ENCODE measurements at places on chromosomes 7 and 10. TPM values are rescaled to one million over a fixed set of nuclear protein-coding genes. Genes with fewer than 3 reads are reported as not detected.

GJD4 gene
- total RNA-seq, result not detected

GIMAP4 gene
- total RNA-seq, result 25.3 TPM

COL17A1 gene
- 149 TPM for total RNA-seq

CTAGE8 gene
- total RNA-seq, result 0.98 TPM

RAB18 gene
- total RNA-seq, result 34.9 TPM

PDSS1 gene
- 18.4 TPM for total RNA-seq

ADAM8 gene
- total RNA-seq, result 11.0 TPM

NKX1-2 gene
- total RNA-seq, result 0.98 TPM

GSTO1 gene
- total RNA-seq, result 69.5 TPM

DPP6 gene
- 7.9 TPM for total RNA-seq

KLF14 gene
- total RNA-seq, result not detected

INSIG1 gene
- total RNA-seq, result 63.6 TPM

HTRA1 gene
- 116 TPM for total RNA-seq

NOLC1 gene
- 61.9 TPM for total RNA-seq

STEAP1B gene
- 8.8 TPM for total RNA-seq

PIP gene
- 2.5 TPM for total RNA-seq

PPP1R3C gene
- 26.3 TPM for total RNA-seq

HACD1 gene
- 6.4 TPM for total RNA-seq

CDC14C gene
- total RNA-seq, result not detected

ECHDC3 gene
- 44.2 TPM for total RNA-seq

MSS51 gene
- 1.5 TPM for total RNA-seq

FAM25A gene
- 40.0 TPM for total RNA-seq
